ENCODE measurements at places on chromosomes 11 and 22. TPM values are rescaled to one million over a fixed set of nuclear protein-coding genes. Genes with fewer than 3 reads are reported as not detected.

DNA sequence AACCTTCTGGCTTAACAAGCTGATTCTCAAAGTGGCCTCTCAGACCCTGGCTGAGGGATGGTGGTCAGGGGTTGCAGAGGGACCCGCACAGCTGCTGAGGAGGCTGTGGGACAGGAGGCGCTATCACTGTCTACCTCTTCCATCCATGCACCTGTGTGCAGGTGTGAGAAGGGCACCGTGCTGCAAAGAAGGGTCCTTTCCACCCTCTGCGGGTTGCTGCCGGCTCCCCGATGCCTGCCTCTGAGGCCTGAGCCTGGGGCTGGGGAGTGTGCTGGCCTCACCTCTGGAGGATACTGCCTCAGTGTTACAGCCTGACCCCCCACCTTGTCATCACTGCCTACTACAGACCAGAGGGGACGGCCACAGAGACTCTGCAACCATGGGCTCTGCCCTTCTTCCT, 66.1 kb upstream of the B3GAT1 start:
- no peak for DNase-seq

DNA sequence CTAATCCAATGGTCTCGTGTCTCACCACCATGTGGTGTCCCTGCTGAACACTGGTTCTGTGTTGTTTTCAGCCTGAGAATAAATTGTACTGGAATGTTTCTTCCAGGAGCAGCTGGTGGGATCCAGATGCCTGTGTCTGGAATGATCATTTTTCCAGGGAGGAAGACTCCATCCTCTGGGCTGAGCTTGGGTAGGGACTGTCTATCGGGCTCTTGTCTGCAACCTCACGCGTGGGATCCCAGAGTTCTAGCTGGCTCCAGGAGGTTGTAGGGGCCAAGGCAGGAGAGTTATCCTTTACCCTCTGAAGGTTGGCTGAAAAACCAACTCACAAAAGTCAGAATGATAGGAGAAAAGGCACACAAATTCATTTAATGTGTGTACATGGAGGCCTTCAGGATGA, 144.1 kb upstream of the B3GAT1 start:
- DNase-seq = no peak

The TRIM49D1 gene
- total RNA-seq = not detected

The ACTN3 gene
- total RNA-seq = 0.11 TPM

The CRYAB gene
- total RNA-seq = 0.74 TPM
